ENCODE measurements at places on chromosomes 16 and 17.

- no peak for DNase-seq
Measured at GRCh38 chr17:194828-195602, 13.6 kb upstream of the DOC2B start.

GRCh38 chr17:40547079-40547784, 18.0 kb downstream of the CCR7 start:
- no peak for DNase-seq

DNA sequence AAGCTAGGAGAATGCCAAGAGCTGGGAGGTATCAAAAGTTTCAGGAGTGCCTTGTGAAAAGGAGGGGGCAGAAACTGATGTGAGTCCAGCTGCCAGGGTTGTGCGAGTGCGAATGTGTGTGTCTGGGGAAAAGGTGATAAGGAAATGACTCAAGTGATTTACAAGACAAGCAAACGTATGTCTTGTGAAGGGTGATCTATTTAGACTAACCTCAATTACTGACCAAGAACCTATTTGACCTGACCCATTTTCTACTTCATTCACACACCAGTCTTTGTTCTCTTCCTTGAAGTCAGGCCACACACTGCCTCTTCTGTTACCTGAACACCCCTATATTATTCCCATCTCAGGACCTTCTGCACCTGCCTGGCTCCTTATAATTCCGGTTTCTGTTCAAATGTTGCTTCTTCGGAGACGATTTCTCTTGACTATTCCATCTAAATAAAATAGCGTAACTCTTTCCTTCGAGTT, 1.0 kb downstream of the GDE1 start:
- DNase-seq: no peak

- DNase-seq: peak; percentile 50
Measured at GRCh38 chr16:20899477-20900298, 470 bp downstream of the DCUN1D3 start.

GRCh38 chr17:45184144-45184543, 22.5 kb downstream of the HEXIM2 start:
- DNase-seq: no peak

GRCh38 chr16:5075637-5076036, 4.0 kb downstream of the ALG1 start:
- no peak for DNase-seq

GRCh38 chr16:10504404-10504885, 76.0 kb downstream of the EMP2 start:
- DNase-seq: no peak

DNA sequence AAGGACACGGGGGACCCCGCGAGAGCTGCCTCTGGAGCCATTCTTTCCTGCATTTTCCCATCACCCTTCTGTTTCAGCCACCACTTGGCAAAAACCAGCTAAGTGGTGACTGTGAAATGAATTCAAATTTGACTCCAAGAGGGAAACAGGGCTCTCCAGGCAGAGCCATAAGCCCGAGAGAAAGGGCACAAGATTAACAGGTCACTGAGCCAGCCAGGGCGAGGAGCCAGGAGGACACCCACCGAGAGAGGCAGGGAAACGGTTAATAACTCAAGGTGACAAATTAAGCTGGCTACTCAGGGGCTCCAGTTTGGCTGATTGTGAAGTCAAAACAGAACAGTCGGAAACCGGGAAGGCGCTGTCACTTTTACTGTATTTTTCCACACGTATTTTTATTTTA, 67.8 kb upstream of the SOX9 start:
- no peak for DNase-seq

DNA sequence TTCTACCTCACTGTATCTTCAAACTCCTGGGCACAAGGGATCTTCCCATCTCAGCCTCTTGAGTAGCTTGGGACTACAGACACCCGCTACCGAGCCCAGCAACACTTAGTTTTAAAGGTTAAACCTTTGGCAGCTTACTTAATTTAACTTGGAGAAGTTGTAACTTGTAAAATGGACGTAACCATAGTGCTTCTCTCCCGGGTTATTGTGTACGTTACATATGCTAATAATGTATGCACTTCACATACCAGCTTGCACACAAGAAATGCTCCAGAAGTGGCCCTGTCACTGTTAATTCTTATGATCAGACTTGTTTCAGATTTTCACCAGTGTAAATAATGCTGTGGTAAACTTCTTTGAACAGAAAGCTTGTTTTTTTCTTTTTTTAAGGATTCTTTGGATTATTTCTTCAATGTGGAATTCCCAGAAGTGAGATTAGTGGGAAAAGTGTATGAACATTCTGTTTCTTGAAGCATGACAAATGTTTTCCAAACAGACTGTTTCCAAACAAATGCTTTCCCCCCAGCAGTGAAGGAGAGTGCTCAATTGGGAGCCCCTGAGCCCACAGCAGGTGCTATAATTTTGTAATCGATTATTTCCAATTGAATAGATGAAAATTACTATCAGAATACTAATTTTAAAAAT, 61.5 kb downstream of the EPN2 start:
- no peak for DNase-seq

DNA sequence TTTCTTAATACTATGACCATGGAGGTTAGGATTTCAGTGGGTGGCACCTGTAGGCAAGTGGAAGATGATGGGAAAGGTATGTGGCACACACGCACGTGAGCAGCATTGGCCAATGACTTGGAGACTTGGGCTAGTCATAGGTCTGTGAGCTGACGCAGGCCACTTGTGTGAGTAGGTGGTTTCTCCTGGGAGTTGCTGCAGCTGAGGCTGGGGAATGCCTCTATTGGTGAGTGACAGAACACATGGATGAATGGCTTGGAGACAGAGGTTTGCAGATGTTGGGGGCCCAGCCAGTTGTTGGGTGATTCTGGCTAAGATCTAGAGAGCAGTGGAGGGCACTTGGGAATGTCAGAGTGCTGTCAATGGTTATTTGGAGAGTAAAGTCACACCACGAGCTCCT, 64.1 kb downstream of the MARF1 start:
- no peak for DNase-seq

GRCh38 chr17:81428948-81429774, 33.9 kb downstream of the BAHCC1 start:
- peak; percentile 91 for DNase-seq

DNA sequence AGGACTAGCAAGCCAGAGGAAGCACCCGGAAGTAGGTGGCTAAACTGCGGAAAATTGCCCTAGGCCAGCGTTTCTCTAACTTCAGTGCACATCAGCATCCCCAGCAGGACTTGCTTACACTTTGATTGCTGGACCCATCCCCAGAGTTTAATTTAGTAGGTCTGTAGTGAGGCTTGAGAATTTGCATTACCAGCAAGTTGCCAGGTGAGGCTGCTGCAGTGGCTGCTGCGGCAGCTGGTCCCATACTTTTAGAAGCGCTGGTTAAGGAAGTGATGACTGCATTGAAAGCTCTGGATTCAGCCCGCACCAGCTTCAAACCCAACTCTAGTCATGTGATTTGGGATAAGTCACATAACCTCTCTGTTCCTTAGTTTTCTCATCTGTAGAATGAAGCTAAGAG, 4.2 kb downstream of the EEF2K start:
- DNase-seq: no peak

DNA sequence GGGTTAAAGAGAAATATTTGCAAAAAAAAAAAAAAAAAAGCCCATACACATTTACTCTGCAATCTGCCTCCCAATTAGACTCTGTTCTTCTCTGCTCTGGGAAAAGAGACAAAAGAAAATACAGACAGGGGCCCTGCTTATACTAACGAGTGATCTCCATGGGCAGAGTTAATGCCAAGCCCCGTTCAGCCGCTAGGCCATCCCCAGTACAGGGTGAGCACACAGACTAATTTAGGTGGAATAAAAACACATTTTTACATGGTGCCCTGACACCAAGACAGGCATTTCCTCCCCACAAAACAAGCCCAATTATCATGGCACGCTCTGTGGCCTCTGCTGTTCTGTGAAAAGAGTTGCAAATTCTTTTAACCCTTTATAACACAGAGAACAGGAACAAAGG, 356.3 kb upstream of the C16orf82 start:
- DNase-seq: no peak

- DNase-seq: peak; percentile 65
Measured at GRCh38 chr17:82047914-82048570, 3.6 kb downstream of the RFNG start.

DNA sequence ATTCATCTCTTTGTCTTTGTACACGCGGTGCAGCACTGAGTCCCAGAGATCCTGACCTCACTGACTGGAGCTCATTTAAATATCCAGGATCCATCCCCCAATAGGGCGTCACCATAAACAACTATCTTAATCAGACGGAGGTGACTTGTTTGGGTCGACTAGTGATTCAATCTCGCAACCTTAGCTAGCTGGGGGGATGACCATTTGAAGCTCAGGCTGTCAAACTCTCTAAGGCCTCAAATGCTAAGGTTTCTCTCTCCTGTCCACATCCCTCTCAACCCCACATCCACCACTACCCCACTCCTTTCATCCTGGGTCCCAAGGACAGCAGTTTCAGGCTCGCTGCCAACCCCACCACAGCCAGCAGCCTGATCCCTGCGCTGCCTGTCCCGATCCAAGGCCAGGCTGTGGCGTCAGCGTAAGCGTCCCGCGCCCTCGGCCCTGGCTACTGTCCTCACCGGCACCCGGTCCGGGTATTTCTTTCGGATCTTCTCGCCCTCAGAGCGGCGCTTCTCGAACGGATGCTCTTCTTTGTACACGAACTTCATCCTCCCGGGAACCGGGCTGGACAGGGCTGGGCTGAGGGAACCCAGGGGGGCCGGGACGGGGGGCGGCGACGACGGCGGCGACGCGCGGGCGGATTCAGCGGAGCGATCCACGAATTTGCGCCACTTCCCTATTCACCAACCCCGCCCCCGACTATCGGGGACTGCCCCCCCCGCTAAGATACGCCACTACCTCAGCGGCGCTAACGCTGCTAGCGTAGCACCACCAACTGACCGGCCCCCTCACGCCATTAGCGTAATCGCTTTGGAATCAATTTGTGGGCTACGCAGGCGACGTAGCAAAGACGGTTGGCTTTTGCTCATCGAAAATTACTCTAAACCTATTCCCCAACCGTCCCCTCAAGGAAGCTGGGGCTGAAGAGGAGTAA, at the start of gene GABARAP:
GABARAP (minus strand) TSS at position 667 of the 934 bp plus-strand sequence; CDS start at position 548, 119 bp downstream.
- DNase-seq: peak; percentile 98

GRCh38 chr16:82535262-82535661, 91.5 kb upstream of the CDH13 start:
- DNase-seq: no peak

DNA sequence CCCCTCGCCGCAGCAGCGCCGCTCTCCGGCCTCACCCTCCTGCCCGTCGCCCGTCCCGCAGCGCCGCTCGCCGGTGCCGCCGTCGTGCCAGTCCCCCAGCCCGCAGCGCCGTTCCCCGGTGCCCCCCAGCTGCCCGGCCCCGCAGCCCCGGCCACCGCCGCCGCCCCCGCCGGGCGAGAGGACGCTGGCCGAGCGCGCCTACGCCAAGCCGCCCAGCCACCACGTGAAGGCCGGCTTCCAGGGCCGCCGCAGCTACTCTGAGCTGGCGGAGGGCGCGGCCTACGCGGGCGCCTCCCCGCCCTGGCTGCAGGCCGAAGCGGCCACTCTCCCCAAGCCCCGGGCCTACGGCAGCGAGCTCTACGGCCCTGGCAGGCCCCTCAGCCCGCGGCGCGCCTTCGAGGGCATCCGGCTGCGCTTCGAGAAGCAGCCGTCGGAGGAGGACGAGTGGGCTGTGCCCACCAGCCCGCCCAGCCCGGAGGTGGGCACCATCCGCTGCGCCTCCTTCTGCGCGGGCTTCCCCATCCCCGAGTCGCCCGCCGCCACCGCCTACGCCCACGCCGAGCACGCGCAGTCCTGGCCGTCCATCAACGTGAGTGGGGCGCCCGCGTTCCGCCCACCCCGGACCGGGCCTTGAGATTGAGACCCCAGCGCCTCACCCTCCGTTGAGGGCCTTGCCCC, 15.0 kb downstream of the TBKBP1 start:
- no peak for DNase-seq

GRCh38 chr16:66309-67182, 5.9 kb downstream of the RHBDF1 start:
- DNase-seq: no peak

- no peak for DNase-seq
Measured at GRCh38 chr16:2471016-2471652, at the start of gene NTN3. NTN3 (plus strand) TSS chr16:2471297; CDS start chr16:2471702, 405 bp downstream.

DNA sequence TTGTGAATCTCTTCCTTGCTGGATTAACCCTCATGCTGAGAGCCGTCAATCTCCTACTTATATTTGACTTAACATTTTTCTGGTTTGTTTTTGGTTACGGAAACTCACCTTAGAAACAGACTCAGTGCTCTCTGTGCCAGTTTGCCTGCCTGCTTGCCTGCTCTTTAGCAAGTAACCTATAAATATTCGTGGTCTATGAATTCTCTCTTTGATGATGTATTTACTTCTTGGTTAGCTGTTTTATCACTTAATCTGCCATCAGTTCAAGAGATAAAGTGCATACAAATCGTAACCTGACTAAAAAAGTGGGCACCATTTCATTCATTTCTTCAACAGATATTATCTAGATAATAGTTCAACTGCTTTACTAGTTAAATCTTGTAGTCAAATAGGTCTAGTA, 26.7 kb downstream of the CYB5B start:
- no peak for DNase-seq

GRCh38 chr16:47129755-47130435, 13.8 kb downstream of the NETO2 start:
- DNase-seq: no peak

- DNase-seq: peak; percentile 76
Measured at GRCh38 chr16:29962344-29962994, 590 bp downstream of the TMEM219 start.

DNA sequence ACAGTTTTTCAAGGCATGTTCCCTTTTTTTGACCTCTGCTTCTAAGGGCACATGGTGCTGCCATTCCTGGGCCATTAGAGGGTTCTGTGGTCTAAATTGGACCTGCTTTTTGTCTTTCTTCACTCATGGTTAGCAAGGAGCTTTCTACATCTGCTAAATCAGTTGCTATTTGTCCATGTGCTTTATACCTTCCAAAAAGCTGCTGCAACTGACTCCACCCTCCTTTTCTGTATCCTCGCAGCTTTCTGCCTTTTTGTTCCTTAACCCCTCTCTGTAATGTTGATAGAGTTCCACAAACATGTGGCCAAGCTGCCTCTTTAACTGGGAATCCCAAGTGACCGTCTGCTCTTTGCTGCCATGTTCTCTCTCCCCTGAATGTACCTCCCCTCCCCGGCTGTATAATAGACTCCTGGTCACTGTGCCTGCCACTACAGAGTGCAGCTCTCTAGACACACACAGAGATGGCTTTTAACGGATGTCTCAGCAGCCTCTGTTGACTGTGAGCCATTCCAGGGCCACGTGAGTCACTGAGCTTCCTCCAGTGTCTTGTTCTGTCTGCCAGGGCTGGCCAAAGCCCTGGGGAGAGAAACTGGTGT, 57.4 kb upstream of the TEKT3 start:
- no peak for DNase-seq

DNA sequence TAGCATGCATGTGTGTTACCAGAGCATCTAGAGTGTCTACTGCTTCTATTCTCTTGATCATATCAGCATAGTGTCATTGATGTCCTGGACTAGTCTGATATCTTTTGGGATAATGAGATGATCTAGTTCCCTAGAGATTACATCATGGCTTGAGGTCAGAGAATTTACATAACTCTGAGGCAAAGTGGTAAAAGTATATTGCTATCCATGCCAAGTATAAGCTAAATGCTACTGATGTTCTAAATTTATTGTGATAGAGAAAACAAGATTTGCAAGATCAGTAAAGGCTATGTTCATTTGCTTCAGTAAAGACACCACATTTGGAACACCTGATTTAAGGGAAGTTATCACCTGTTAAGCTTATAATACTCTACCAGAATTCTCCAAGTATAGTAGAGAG, 280.7 kb upstream of the PSMD7 start:
- DNase-seq: no peak

- no peak for DNase-seq
Measured at GRCh38 chr17:51434434-51435170, 174.3 kb downstream of the UTP18 start.

- DNase-seq: no peak
Measured at GRCh38 chr17:5365831-5366230, 53.6 kb downstream of the NUP88 start.

Data from left lung (tissue), 14 donors.